Activated naive CD8-positive, alpha-beta T cell treated with anti-CD3 and anti-CD28 coated beads, Interleukin-2, amount 50 U/mL, for 24 hours (primary cell): ENCODE measurements at places on chromosomes 5 and 9.

DNA sequence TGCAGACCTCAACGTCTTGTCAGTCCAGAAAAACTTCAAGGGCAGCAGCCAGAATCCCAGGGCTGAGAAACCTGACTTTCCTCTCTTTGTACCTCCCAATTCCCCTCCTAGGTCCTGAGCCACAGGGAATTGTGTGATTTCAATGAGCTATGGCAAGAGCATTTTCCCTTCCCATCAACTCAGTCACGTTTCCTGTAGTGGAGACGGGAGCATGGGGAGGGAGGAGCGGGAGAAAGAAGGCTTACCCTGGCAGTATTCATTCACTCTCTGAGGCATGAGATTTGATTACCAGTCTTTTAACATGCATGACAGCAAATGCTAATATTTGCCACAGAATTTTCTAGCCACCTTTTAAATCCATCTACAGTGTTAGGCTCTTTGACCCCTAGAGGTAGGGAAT lies 109.4 kb upstream of the TBCA start:
- H3K36me3 ChIP-seq, result no peaks in the 10 kb centered on the region
- H3K4me1 ChIP-seq, result peaks cover 19% of the 10 kb centered on the region
- no peak overlapping the region for H3K4me3 ChIP-seq

GRCh38 chr5:100517301-100517974 lies 17.7 kb upstream of the FAM174A start:
- H3K4me1 ChIP-seq, result no peaks in the 10 kb centered on the region
- no peak overlapping the region for H3K4me3 ChIP-seq
- no peak overlapping the region for H3K27ac ChIP-seq
- H3K36me3 ChIP-seq, result peaks cover 6% of the 10 kb centered on the region

DNA sequence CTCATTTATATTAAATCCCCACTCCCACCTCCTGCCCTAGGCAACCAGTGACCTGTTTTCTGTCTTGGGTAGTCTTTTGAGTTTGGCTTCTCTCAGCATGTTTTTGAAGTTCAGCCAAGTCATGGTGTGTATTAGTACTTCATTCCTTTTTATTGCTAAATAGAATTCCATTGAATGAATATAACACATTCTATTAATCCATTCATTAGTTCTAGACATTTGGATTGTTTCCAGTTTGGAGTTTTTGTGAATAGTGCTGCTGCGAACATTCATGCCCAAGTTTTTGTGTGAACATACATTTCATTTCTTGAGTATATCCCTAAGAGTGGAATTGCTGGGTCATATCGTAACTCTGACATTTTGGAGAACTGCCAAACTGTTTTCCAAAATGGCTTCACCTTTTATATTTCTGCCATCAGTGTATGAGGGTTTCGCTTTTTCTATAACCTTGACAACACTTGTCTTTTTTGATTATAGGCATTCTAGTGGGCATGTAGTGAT lies 2.7 kb downstream of the ZNF346 start:
- peaks cover 30% of the 10 kb centered on the region for H3K4me1 ChIP-seq
- H3K36me3 ChIP-seq, result peaks cover 30% of the 10 kb centered on the region
- DNase-seq, result no peak

GRCh38 chr9:99948482-99948881 lies 42.0 kb downstream of the STX17 start:
- no peak for DNase-seq
- peaks cover 21% of the 10 kb centered on the region for H3K36me3 ChIP-seq
- H3K27ac ChIP-seq, result no peak overlapping the region
- no peaks in the 10 kb centered on the region for H3K27me3 ChIP-seq

DNA sequence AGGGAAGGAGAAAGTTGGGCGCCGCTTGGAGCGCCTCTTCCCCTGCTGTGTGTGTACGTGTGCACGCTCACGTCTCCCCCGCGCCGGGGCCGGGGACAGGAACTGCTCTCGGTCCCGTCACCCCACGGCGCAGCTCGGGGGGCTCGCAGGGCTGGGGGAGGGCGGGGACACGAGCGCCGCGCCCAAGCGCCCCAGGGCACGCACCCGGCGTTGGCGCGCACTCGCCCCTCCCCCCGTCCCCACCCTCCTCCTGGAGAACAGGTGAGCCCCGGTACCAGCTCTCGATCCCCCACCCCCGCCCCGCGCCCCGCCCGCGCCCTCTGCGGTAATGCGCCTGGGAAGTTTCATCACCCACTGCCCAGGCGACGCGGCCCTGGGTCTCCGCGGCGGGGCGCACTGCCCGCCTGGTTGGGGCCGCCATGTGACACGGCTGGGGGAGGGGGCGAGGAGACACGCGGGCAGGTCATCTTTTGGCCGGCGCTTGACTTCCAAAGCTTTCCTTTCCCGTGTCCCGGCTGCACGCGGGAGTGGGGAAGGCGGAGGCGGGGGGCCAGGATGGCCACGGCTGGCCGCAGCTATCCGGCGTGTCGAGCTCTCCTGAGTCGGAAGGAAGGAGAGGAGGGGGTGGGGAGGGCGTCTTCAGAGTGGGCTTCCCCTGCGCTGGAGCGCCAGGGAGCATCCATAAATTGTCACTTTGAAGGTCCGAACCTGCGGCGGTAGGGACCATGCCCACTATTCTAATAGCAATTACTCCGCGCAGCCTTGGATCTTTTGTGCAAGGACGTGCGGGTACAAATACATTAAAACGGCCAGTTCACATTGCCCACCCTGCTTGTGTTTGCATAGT lies 1.5 kb upstream of the STC2 start:
- peak; percentile 82 for DNase-seq
- H3K27me3 ChIP-seq, result peaks cover 59% of the 10 kb centered on the region
- H3K4me3 ChIP-seq, result peak overlapping the region; percentile 91
- H3K27ac ChIP-seq, result peak overlapping the region; percentile 94
- peaks cover 38% of the 10 kb centered on the region for H3K4me1 ChIP-seq

DNA sequence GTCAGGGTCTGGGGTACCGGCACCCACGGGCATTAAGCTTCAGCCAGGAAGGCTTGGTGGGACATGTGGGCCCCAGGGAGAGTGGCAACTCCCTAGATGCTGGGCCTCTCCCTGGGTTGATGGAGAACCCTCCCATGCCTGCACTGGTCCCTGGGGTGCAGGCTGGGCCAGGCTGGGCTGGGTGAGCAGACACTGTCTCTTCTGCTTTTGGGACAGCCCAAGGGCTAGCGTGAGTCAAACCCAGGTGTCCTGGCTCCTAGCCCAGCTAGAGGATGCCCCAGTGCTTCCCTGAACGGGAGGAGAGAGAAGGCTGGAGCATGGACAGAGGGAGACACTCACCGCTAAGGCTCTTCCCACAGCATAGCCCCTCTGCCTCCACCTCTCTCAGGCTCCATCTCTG lies 5.7 kb upstream of the AQP7 start:
- no peaks in the 10 kb centered on the region for H3K27me3 ChIP-seq
- H3K27ac ChIP-seq, result no peak overlapping the region
- DNase-seq, result no peak
- no peaks in the 10 kb centered on the region for H3K4me1 ChIP-seq
- no peaks in the 10 kb centered on the region for H3K36me3 ChIP-seq
- H3K4me3 ChIP-seq, result no peak overlapping the region

- no peak overlapping the region for H3K27ac ChIP-seq
- H3K36me3 ChIP-seq, result no peaks in the 10 kb centered on the region
- DNase-seq, result no peak
- H3K27me3 ChIP-seq, result no peaks in the 10 kb centered on the region
These were observed 376.9 kb downstream of the SEMA5A start for GRCh38 chr5:9168791-9169556.

- no peaks in the 10 kb centered on the region for H3K27me3 ChIP-seq
- peaks cover 38% of the 10 kb centered on the region for H3K36me3 ChIP-seq
- DNase-seq, result no peak
- H3K27ac ChIP-seq, result no peak overlapping the region
These were observed 33.7 kb downstream of the OSTF1 start for GRCh38 chr9:75121914-75122558.
